ENCODE measurements at places on chromosomes 5 and 9.

- no peak for DNase-seq
Observed at GRCh38 chr9:1492156-1492555, 442.0 kb downstream of the DMRT2 start.

GRCh38 chr5:139588962-139589361 is 27.8 kb downstream of the UBE2D2 start:
- DNase-seq, result no peak

DNA sequence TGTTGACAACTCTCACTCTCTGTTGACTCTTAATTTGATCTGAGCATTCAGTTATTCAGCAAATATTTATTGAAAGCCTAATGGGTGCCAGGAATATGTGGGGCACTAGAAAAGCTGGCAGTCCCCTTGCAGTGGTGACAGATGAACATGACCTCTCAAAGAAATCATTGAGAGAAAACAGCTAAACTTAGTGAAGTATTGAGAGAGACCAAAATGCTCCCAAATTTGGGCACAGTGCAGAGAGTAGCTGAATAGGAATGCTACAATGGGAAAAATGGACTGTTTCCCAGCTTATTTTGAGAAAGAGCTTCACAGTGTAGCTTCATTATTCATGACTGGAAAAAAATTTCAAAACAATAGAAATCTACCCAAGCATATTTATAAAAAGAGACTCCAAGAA is 257.9 kb downstream of the SGCD start:
- no peak for DNase-seq

DNA sequence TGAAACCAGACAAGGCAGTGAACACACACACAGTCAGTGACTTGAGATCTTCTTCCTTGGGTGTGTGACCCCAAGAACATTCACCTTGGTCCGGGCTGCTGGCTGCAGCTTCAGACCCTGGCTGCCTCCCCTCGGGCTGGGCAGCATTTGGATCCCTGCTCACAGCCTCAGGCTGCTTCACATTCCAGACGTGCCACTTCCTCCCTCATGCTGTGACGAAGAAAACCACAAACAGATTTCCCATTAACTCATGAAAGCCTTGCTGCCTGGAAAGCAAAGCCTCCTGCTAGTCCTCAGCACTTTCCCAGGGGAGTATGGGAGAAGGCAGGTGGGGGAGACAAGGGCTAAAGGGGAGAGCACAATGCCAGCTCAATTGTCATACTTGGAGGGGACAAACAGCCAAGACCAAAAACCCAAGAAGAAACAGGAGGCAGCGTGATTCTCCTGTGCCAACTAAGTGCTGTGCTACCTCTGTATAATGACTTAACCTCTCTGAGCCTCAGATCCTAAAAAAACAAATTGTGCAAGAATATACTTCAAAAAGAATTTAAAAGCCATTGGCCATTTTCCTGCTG is 594.6 kb upstream of the BRINP1 start:
- peak; percentile 82 for DNase-seq

GRCh38 chr9:122325124-122325523 is 45.7 kb upstream of the PTGS1 start:
- no peak for DNase-seq

- no peak for DNase-seq
Observed at GRCh38 chr9:125883565-125884217, 136.5 kb downstream of the PBX3 start.

DNA sequence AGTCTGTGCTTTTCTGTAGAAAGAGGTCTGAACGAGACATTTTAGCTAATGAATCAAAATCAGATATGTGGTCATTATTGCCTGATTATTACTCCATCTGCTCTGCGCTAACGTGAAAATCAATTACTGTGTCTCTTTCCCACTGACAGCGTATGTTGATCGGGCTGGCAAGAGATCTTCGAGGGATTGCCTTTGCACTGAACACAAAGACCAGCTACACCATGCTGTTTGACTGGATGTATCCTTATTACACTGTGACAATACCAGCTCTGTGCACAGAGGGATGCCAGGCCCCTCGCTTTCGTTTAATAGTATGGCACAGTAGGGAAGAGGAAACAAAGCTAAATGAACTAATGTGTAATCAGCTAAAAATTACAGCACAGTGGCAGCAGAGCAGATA is 103.7 kb upstream of the TLX3 start:
- DNase-seq, result peak; percentile 51

GRCh38 chr5:103667068-103667467 is 104.5 kb upstream of the NUDT12 start:
- no peak for DNase-seq

DNA sequence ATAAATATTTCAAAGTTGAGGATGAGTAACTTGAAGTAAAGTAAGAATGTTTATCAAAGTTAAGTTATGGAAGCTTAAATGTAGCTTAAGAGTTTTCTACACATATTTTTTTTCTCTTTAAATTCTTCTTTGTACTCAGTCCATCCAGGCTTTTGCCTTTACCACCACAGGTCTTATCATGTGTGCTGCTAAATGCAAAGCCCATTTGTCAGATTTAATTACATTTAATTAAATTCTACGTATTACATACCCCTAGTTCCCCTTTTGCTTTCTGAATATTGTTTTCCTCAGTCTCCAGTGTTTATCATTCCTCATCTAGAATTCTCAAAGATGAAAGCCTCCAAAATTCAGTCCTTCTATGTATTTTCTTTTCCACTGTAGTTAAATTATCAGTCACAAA is 1841.9 kb downstream of the EFNA5 start:
- DNase-seq, result no peak

DNA sequence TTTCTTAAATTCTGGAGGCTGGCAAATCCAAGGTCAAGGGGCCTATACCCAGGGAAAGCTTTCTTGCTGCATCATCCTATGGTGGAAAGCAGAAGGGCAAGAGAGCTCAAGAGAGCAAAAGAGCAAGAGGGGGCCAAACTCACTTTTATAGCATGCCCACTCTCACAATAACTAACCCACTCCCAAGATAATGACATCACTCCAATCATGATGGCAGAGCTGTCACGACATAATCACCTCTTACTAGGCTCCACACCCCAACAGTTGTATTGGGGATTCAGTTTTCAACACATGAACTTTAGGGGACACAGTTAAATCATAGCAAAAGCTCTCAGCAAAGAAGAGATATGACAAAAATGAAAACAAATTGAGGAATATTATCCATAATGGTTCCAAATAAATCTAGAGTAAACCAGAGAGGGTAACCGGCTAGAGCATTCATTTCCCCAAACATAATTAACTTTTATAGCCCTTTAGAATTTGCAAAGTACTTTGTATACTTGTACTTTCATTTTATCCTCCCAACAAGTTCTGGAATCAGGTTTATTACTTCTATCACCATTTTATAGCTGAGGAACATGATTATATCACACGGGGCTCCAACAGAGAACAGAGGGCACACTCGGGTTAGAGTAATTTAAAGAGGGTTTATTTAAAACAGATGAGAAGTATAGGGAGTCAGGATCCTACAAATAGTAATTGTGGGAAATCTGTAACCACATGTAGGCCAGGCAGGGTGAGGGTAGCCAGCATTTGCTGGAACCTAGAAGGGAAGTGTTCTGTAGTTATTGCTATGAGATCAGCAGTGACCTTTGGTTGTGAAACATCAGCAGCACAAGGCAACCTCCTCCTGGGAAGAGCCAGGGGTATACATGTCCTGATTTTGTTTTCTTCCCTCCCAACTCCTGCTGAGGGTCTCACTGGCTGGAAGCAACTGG is 7.2 kb upstream of the TARS1 start:
- DNase-seq, result no peak

DNA sequence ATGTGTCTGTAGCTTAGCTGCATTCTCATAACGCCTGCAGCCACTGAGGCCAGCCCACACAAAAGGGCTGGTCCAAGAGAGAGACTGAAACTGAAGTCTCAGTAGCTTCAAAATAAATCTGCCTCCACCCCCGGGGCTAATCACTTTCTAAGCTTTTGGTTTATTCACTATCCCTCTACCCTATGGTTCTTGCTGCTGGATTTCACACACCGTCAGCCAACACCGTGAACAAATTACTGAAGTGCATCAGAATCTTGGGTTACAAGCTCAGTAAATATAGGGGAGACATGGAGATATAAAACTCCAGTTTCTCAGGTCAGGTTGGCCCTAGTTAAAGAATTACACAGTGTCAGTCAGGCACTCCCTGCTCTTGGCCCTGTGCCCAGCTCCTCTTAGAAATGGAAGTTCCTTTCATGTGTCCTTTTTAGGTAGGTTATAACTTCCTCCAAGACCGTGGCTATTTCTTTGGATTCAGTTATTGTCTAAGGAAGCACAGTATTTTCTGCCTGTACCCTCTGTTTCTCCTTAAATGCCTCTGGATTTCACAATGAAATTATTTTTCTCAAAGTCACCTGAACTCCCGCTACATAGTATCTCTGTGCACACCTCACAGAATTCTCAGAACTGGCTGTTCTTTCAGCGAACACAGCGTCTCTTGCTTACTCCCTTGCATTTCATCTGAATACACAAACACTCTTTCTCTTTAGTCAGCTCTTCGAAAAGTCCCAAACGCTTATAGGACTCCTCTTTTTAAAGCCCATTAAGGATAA is 112.5 kb downstream of the FAM174A start:
- no peak for DNase-seq

- peak; percentile 80 for DNase-seq
Observed at GRCh38 chr9:93154293-93154903, 20.3 kb upstream of the NINJ1 start.

DNA sequence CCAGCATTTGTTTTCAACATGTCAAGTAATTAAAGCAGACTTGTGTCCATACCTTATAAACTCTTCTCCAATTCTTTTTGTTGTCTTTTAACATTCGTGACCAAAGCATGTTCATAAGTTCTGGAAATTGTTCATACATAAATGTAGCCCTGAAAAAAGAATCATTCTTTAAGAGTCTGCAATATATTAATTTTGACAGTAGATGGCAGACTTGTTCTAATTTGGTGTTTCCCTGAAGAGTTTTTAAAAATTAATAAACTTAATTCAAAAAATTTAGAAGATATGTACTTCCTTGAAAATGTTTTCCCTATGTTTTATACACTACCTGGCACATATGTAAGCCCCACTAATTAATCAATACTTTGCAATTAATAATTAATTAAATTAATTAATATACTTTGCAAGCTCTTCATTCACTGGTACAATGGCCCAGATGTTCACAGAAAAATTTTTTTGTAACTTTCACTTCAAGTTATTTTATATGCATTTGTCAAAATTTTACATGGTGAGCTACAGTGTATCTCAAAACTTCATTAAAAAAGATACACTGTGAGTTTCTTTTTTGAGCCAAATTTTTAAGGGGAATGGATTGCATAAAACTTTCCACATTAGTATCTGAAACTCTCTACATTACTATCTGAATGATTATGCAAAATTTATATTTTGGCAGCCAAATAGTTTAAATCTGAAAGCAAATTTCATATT is 42.1 kb downstream of the CLINT1 start:
- no peak for DNase-seq

GRCh38 chr9:134204991-134205578 is 40.7 kb upstream of the RNU6ATAC start:
- no peak for DNase-seq

DNA sequence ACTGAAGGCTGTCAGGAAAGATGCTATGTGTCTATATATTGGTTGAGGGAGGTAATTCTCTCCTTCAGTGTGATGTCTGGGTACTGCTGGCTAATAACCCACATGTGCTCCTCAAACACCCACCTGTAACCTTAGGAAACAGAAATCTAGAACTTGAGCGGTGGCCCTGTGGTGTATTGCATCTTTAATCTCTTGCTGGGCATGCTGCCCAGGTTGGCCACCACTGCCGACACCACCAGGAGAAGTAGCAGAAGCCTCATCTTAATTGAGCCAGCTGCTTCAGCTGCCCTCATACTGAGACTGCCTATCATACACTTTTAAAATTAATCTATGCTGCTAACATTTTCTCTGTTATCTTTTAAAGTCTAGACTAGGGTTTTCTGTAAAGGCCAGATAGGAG is 103.5 kb upstream of the C5orf63 start:
- no peak for DNase-seq

DNA sequence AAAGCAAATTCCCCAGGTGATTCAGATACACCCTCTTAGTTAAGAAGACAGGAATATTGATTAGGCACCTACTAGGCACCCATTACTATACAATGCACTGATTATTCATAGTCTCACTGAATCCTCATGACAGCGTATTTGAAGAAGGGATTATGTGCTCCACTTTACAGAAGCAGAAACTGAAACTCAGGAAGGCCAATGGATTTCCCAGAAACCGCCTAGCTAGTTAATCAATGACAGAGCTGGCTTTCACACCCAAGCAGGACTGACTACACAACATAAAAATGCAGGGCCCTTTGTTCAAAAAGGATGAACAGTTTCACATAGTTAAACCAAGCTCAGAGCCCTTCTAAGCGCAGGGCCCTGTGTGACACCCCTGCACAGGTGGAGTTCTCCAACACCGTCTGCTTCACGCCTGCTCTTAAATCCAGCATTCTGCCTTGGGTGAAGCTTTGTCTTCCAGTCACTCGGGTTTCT is 117.3 kb downstream of the TTLL11 start:
- DNase-seq, result no peak

GRCh38 chr9:9173264-9173663 is 1373.7 kb upstream of the DMAC1 start:
- DNase-seq, result no peak

DNA sequence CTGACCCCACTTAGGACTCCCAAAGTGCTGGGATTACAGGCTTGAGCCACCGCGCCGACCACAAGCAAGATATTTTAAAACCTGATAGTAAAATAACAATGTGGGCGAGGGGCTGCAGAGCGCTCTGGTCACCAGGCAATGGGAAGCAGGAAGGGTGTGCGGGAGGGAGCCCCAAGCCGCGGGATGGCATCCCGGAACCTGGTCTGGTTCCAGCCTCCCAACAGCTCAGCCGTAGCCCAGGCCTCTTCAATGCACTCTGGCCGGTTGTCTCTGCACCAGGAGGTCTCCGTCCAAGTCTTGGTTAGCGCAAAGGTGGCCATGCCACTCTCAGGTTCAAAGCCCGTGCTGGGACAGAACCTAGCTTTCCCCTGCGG is 694 bp upstream of the UAP1L1 start:
- DNase-seq, result no peak

DNA sequence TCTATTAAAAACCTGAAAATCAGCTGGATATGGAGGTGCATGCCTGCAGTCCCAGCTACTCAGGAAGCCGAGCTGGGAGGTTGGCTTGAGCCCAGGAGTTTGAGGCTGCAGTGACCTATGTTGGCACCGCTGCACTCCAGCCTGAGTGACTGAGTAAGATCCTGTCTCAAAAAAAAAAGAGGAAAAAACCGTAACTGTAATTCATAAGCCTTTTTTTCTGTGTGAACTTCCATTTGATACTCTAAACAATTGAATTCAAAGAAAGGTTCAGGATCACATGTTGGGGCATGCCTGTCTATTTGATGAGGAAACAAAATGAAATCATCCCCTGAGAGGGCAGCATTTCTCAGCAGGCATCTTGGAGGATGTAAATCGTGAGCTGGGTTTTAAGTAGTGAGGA is 38.8 kb downstream of the ITGA2 start:
- DNase-seq, result no peak
